Activated T-helper 2 cell treated with anti-CD3 and anti-CD28 coated beads, Interferon-gamma antibody, Interleukin-2, Interleukin-4, amounts not matched to agents 10 μg/mL and 5 μg/mL and 100 μg/mL, durations not matched to agents 14 hours and 24 hours and 36 hours (primary cell): ENCODE measurements at places on chromosomes 12 and 14. TPM values are rescaled to one million over a fixed set of nuclear protein-coding genes. Genes with fewer than 3 reads are reported as not detected.

Gene KLRK1
- 0.69 and 0.75 TPM in 2 replicates for total RNA-seq

DNA sequence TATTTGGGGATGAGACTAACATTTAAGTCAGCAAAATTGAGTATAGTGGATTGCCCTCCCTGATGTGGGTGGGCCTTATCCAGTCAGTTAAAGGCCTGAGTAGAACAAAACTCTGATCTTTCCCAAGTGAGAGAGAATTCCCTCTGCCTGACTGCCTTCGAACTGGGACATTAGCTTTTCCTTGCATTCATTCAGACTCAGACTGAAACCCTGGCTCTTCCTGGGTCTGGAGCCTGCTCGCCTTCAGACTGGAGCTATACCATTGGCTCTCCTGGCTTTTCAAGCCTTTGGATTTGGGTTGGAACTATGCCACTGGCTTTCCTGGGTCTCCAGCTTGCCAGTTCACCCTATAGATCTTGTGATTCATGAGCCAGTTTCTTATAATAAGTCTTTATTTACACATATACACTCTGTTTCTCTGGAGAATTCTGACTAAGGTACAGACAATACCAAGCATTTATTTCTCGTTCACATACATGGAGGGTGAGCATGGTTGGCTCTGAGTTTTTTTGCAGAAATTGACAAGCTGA lies 296.5 kb downstream of the ERC1 start:
- H3K27me3 ChIP-seq: no peaks in the 10 kb centered on the region
- peaks cover 4% of the 10 kb centered on the region for H3K4me1 ChIP-seq
- peaks cover 15% of the 10 kb centered on the region for H3K36me3 ChIP-seq
- H3K27ac ChIP-seq: no peak overlapping the region
- no peak for DNase-seq
- H3K4me3 ChIP-seq: no peak overlapping the region

GRCh38 chr12:13080266-13080665 lies 23.2 kb downstream of the GSG1 start:
- H3K4me1 ChIP-seq: peaks cover 4% of the 10 kb centered on the region
- H3K27me3 ChIP-seq: no peaks in the 10 kb centered on the region
- no peak overlapping the region for H3K27ac ChIP-seq
- H3K36me3 ChIP-seq: peaks cover 3% of the 10 kb centered on the region
- no peak for DNase-seq
- no peak overlapping the region for H3K4me3 ChIP-seq

DNA sequence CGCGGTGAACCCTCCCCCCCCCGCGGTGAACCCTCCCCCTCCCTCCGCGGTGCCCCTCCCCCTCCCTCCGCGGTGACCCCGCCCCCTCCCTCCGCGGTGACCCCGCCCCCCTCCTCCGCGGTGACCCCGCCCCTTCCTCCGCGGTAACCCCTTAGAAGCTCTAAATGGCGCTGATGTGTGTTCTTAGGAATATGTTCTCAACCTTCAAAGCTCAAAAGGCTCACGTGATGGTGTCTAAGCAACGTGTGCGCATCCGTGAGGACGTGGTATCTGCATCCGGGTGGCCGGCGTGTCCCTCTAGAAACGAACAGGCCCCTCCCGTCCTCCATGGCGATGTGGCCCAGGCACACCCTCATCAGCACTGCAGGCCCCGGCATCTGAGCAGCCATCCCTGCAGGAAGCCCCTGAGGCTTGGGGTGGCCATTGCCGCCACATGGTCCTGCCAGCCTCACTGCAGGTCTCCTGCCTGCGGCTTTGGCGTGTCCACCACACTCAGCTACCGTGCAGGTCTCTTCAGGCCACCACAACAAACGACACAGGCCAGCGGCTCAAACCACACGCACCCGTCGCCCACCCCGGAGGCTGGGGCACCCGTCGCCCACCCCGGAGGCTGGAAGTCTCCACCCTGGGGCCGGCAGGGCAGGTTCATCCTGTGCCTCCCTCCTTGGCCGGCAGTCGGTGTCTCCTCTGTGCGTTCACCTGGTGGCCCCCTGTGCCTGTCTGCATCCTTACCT lies 14.5 kb upstream of the FBRSL1 start:
- H3K4me1 ChIP-seq: peaks cover 26% of the 10 kb centered on the region
- DNase-seq: no peak
- no peak overlapping the region for H3K27ac ChIP-seq

GRCh38 chr14:75847584-75847983 lies 134.2 kb downstream of the TGFB3 start:
- no peak overlapping the region for H3K27ac ChIP-seq
- H3K36me3 ChIP-seq: no peaks in the 10 kb centered on the region
- no peaks in the 10 kb centered on the region for H3K27me3 ChIP-seq
- DNase-seq: no peak

DNA sequence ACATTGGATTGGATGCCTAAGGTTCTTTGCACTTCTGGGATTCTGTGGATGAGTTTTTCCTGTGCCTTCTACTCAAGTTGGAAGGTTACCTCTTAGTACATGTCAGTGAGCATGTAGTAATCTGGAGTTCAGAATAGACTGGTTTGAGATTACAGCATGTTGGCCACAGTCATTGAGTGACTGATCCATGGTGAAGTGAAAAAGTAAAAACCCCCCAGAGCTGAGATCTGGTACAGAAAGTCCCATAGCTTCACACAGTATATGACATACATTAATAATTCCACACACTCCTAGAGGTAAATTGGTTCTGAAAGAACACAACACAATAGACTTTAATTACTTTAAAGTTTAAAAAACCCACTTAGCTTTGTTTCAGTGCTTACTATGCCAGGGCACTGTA lies 11.9 kb upstream of the CCND2 start:
- H3K4me1 ChIP-seq: peaks cover 9% of the 10 kb centered on the region
- no peak for DNase-seq
- no peak overlapping the region for H3K27ac ChIP-seq
- no peak overlapping the region for H3K4me3 ChIP-seq
- peaks cover 12% of the 10 kb centered on the region for H3K27me3 ChIP-seq

DNA sequence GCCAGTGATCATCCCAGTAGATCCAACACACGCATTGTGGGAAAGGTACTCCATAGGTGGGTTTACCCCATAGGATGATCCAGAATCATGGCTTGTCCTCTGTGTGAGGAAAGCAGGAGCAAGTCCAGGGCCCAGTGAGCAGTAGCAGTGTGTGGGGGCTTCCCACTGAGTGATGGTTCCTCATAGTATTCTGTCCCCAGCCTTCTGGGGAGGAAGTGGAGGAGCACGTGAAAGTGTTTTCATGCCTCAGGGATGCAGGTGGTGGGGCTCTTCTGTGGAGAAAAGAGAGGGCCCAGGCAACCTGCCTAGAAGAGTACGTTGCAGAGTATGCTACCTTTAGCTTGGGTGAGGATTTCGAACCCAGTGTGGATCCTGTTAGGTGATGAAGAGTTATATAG lies 56.5 kb downstream of the SUSD6 start:
- H3K4me3 ChIP-seq: peak overlapping the region; percentile 7
- H3K27me3 ChIP-seq: no peaks in the 10 kb centered on the region
- peak overlapping the region; percentile 58 for H3K27ac ChIP-seq
- H3K4me1 ChIP-seq: peaks cover 70% of the 10 kb centered on the region

DNA sequence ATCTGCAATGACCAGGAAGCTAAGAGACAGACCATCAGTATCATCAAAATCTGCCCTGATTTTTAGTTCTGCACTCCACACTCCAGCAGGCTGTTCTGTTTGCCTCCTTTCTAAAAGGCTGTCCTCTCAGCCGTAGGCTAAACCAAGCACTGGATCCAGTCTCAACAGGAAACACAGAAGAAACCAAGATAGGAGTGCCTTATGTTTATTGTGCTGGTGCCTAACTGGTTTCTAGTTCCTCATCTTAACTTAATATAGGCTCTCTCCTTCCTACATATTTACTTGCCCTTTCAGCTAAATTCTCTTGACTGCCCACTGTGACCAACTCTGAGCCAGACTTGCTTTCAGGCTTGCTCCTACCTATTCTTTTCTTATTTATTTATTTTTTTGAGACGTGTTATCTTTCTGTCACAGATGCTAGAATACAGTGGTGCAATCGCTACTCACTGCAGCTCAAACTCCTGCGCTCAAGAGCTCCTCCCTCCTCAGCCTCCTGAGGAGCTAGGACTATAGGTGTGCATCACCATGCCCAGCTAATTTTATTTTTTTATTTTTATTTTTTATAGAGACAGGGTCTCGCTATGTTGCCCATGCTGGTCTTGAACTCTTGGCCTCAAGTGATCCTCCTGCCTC lies 30.8 kb downstream of the GALNT4 start:
- H3K27ac ChIP-seq: peak overlapping the region; percentile 90
- H3K4me3 ChIP-seq: no peak overlapping the region
- H3K27me3 ChIP-seq: no peaks in the 10 kb centered on the region
- H3K36me3 ChIP-seq: peaks cover 39% of the 10 kb centered on the region
